ENCODE measurements at places on chromosomes 3 and 15.

DNA sequence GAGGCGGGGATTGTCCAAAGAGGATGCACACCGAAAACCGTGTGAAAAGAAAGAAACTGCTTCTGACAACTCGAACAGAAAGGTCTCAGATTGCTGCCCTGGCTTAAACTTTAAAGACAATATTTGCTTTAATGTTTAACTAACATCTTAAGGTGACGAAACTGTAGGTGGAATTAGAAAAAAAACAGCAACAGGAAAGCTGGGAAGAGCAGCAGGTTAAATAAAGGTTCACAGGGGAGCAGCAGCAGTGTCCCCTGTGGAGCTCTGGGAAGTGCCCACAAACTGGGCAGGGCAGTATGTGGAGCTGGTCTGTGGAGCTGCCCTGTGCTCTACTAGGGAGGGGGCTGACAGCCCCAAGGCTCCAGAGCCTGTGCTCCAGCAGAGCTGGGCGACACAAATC lies 25.4 kb downstream of the RUVBL1 start:
- DNase-seq: no peak

GRCh38 chr3:141294301-141294700 lies 62.7 kb downstream of the PXYLP1 start:
- DNase-seq: no peak

DNA sequence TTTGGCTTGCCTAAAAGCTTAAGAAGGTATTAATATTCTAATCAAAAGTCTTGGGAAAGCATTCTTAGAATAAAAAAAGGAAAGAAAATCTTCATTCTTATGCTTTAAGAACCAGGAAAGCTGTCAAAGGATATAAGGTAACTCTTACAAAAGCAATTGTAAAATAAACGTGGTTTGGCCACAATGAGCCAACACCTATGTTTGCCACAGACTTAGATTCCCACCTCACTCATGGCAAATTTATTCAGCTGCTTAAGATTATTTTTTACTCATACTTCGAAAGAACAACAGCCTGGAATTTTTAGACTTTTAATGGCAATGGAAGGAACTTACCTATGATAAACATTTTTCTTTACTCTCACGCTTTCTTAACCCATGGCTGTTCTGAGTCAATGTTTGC lies 38.4 kb downstream of the AGTR1 start:
- no peak for DNase-seq

DNA sequence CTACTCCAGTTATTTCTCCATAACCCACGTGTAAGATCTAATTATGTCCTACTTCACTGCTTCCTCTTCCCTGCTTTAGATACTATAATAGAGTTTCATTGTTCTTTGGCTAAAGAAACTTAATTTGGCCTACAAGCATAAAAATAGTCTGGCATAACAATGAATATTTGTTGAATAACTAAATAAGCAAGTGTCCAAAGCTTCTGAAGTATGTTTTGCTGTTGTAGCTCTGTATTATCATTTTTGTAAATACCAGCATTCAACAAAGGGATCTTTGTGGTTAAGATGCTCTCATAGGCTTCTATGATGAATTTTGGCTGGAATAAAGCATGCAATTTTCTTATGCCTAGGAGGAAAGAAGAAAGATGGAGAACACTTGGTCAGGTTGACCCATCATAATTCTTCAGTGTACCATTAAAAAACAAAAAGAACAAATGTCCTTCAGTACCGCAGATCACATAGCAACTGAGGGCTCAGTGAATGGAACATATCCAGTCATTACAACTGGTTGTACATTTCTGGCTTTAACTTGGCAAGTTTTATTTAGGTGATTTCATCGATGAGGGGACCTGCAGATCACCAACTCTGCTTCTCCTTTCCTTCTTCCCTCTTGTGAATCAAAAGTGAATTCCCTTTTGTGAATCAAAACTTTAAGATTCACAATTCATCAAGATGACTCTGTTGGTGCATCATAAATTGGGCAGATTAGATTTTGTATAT lies 465.9 kb upstream of the TGFBR2 start:
- DNase-seq: no peak

DNA sequence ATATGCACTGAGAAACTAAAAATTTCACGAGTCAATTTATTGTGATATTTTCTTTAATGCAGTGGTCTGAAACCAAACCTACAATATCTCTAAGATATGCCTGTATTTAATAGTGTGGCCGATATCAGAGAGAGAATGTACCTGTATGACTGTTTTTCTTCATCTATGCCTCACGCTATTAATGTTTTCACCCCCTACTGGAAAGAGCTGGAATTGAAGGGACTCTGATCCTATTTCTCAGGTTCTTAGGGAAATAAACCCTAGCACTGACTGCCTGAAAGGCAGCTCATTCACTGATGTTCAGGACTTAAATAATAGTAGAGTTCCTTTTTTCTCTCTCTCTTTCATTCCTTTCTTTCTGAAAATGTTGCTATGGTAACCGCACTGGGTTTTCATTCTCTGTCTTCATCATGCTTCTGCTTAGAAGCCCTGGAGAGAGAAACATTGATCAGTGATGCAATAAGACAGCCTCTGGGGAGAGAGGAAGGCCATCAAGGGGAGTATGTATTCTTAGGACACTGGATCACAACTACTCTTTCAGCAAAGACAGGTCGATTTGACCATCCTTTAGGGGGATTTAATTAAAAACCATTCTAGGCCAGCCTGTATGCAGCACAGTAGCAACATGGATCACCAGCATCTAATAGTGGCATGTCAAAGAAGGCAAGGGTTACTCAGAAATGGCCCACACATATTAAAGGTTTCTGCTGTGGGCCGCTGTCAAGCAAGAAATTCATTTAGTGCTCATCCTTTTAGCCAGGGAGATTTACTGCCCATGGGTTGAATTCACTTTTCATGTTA lies 1135.7 kb downstream of the IGSF11 start:
- peak; percentile 38 for DNase-seq

GRCh38 chr15:38164061-38164460 lies 88.6 kb upstream of the SPRED1 start:
- no peak for DNase-seq

DNA sequence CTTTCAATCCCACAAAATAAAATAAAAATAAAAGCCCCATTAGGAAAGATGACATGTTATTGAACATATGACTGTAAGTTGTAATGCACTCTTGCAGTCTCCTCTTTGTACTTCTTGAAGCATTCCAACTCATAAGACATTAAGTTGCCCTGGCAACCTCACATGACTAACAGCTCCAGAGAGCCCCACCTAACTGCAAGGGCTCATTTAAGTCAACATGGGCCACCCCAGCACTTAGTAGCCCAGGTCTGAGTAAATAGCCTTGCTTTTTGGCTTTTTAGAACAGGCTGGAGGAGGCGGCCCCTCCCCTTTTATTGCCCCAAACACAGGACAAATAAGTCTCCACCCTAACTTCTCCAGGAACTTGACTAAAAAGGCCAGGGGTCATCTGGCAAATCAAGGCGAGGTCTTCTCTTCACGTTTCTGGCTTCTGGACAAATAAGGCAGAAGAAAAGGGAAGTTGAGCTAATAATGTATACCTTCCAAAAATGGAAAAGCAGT lies 135.1 kb downstream of the TMCO5A start:
- DNase-seq: peak; percentile 86

GRCh38 chr3:47221798-47222197 lies 57.9 kb upstream of the SETD2 start:
- no peak for DNase-seq

GRCh38 chr3:39981547-39982184 lies 172.3 kb downstream of the MYRIP start:
- DNase-seq: no peak

- peak; percentile 98 for DNase-seq
These were observed at the start of gene CEP70 for GRCh38 chr3:138594150-138594934. Gene CEP70 (minus strand): TSS chr3:138594260. CDS start chr3:138572927, 21,333 bp downstream.

GRCh38 chr3:122025296-122025695 lies 3.2 kb upstream of the ILDR1 start:
- no peak for DNase-seq

DNA sequence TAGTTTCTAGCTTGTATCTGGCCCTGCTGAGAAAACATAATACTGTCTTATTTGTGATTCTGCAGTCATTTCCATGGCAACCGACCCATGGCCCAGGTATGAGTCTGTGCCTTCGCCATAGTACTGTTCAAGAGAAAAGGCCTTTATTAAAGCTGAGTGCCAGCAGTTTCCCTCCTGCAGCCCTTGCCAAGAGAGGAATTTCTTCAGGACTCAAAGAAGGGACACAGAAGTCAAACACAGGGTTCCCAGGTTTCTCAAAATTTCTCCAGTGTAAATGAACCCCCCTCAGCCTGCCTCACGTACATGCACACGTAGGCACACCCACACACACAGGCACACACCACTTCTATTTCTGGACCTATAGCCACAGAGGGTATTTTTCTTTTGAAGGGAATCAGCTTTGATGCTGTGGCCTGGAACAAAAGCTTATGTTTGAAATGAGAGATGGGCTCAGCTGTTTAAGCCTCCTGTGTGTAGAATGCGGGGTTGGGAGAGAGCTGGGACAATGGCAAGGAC lies 269.2 kb downstream of the PDCD6IP start:
- DNase-seq: no peak

GRCh38 chr3:3097958-3098357 lies 12.2 kb downstream of the IL5RA start:
- DNase-seq: no peak

DNA sequence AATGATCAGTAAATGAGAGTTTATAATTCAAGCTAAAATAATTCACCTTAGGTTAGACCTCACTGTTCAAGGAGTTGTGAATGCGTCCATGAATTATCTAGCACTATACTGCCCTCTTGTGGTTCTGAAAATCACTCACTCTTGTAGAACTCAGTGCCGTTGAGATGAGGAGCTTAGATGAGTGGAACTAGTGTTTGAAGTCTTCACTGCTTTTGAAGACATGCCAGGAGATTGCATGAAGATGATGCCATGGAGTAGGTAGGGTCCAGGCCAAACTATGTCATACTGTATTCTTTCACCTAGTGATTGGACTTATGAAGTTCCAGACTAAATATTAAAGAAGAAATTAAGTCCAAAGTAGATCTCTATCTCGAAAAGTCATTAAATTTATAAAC lies 28.8 kb downstream of the LYSMD4 start:
- DNase-seq: peak; percentile 92

DNA sequence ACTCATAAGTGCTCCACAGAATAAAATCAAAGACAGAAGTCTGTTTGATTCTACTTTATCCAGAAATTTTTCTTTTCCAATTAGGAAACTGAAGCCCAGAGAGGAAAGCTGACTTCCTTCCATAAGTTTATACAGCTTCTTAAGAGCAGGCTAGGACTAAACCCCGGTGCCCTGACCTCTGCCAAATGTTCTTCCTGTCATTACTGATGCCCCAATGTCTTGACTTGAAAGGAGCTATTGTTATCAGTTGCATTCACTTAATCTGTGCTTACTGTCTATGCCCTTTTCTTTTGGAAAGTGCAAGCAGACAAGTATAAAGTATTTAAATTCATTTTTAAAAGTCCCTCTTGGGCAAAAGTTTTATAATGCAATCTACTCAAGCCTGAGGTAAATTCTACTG lies 18.1 kb downstream of the CD200 start:
- no peak for DNase-seq

DNA sequence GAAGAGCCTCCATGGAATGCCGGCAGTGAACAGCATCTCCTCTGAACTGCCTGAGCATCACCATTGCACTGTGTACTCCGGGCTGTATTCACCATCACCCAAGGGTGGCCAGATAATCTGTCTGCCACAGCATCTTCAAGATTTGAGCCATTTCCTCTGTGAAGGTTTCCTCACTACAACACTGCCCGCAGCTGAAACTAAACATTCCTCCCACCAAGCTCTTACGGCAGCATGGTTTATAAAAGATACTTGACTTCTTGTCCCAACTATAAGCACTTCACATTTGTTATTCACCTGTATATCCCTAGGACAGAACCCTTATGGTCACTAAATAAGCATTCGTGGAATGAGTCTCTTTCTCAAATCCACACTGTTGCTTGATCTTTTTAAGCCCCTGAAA lies 125.9 kb downstream of the SST start:
- DNase-seq: no peak

GRCh38 chr15:58053315-58054153 lies 12.0 kb downstream of the ALDH1A2 start:
- DNase-seq: no peak

GRCh38 chr15:56821721-56822425 lies 88.6 kb upstream of the ZNF280D start:
- peak; percentile 84 for DNase-seq

DNA sequence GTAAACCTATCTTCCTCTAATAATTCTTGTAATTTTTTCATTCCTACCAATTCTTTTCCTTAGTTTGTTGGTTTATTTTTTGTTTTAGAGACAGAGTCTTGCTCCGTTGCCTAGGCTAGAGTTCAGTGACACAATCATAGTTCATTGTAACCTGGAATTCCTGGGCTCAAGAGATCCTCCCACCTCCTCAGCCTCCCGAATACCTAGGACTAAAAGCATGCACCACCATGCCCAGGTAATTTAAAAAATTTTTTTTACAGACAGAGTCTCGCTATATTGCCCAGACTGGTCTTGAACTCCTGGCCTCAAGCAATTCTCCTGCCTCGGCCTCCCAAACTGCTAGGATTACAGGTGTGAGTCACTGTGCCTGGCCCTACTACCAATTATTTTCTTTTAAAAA lies 220.2 kb downstream of the ERC2 start:
- no peak for DNase-seq

DNA sequence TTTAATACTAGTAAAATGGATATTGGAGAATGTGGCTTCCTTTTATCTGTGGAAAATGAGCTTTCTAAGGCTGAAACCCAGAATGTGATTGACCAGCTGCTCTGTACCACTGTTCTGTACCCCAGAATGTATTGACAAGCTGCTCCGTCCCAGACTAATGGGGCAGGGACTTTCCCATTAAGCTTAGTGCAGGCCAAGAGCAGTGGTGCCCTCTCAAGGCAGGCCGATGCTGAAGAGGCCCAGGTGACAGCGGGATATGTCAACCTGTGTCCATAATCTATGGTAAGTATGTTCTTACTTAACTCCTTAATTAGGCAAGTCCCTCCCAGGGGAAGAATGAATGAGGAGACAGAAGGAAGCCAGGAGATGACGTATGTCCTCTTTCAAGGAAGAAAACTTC lies 31.1 kb downstream of the SGO1 start:
- no peak for DNase-seq

DNA sequence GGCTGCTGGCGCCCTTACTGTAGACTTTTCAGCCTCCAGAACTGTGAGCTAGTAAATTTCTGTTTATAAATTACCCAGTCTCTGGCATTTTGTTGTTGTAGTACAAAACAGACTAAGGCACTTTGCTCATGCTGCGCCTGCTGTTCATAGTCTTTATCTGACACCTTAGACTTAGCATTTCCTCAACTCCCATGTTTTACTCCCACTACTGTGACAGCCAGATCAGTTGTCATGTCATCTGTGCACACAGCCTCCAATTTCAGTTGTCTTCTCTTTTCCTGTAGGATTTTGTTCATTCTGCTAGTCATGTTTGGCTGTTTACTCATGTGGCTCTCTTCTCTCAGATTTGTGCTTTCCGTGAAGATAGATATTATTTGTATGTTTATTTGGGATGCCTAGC lies 62.0 kb downstream of the TCF12 start:
- DNase-seq: no peak
